ENCODE measurements at places on chromosomes 1 and 21.

- H3K4me1 ChIP-seq, result peaks cover 21% of the 10 kb centered on the region
- H3K4me3 ChIP-seq, result no peak overlapping the region
- no peaks in the 10 kb centered on the region for H3K36me3 ChIP-seq
- no peak for DNase-seq
- no peak overlapping the region for H3K27ac ChIP-seq
- H3K27me3 ChIP-seq, result no peaks in the 10 kb centered on the region
These were observed 7.6 kb upstream of the C1orf21 start for GRCh38 chr1:184379111-184379752.

GRCh38 chr1:74699331-74699730, 25.7 kb upstream of the ERICH3 start:
- no peak overlapping the region for H3K4me3 ChIP-seq
- no peaks in the 10 kb centered on the region for H3K36me3 ChIP-seq
- no peaks in the 10 kb centered on the region for H3K27me3 ChIP-seq
- no peak overlapping the region for H3K27ac ChIP-seq
- no peaks in the 10 kb centered on the region for H3K4me1 ChIP-seq
- DNase-seq, result no peak

- no peaks in the 10 kb centered on the region for H3K36me3 ChIP-seq
- H3K4me1 ChIP-seq, result peaks cover 7% of the 10 kb centered on the region
- peaks cover 10% of the 10 kb centered on the region for H3K27me3 ChIP-seq
- H3K27ac ChIP-seq, result no peak overlapping the region
These were observed 40.0 kb downstream of the CFAP74 start for GRCh38 chr1:1963570-1963969.

- H3K4me3 ChIP-seq, result no peak overlapping the region
- peaks cover 21% of the 10 kb centered on the region for H3K4me1 ChIP-seq
- DNase-seq, result no peak
- H3K27ac ChIP-seq, result no peak overlapping the region
- no peaks in the 10 kb centered on the region for H3K27me3 ChIP-seq
These were observed 301.3 kb downstream of the TM2D1 start for GRCh38 chr1:61423643-61424042.

Measured in neural crest cell (in vitro differentiated cells).